CD8-positive, alpha-beta memory T cell (primary cell): ENCODE measurements at places on chromosomes 13 and 19. TPM values are rescaled to one million over a fixed set of nuclear protein-coding genes. Genes with fewer than 3 reads are reported as not detected.

OCEL1 gene
- 35.5 TPM for polyA plus RNA-seq

C1QTNF9B gene
- not detected for polyA plus RNA-seq

SBK3 gene
- polyA plus RNA-seq = not detected

IL12RB1 gene
- polyA plus RNA-seq = 43.2 TPM

KL gene
- not detected for polyA plus RNA-seq

CRX gene
- not detected for polyA plus RNA-seq

SYDE1 gene
- 0.06 TPM for polyA plus RNA-seq

RFPL4A gene
- not detected for polyA plus RNA-seq

SUPT20H gene
- polyA plus RNA-seq = 55.5 TPM

FBXO17 gene
- 0.16 TPM for polyA plus RNA-seq

FOSB gene
- 48.2 TPM for polyA plus RNA-seq

PGLYRP2 gene
- 0.49 TPM for polyA plus RNA-seq

CEBPA gene
- 1.6 TPM for polyA plus RNA-seq

MAP4K1 gene
- 178 TPM for polyA plus RNA-seq

RNF225 gene
- not detected for polyA plus RNA-seq

LSR gene
- 77.8 TPM for polyA plus RNA-seq

APOC1 gene
- polyA plus RNA-seq = not detected

SERTAD3 gene
- polyA plus RNA-seq = 9.5 TPM

DNA sequence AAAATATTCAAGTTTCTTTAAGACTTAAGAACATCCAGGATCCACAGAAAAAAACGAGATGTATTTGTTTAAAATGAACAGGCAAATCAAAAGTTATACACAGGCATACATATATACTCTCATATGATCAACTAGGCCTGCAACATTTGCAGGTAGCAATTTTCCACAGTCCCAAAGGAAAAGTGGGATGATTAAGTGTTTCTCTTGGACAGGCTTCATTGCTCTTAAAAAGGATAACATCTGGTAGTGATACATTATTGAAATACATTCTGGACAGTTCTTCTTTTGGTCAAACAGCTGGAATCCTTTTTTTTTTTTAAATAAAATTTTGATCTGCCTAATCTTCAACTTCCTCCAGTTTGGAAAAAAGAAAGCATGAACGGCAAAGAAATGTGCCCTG is 114.8 kb upstream of the TDRD3 start:
- no peak for DNase-seq

- no peak for DNase-seq
Measured at GRCh38 chr13:52896827-52897659, 48.6 kb upstream of the PCDH8 start.

GRCh38 chr19:1577929-1578618 is 9.9 kb upstream of the MEX3D start:
- no peak for DNase-seq

DNA sequence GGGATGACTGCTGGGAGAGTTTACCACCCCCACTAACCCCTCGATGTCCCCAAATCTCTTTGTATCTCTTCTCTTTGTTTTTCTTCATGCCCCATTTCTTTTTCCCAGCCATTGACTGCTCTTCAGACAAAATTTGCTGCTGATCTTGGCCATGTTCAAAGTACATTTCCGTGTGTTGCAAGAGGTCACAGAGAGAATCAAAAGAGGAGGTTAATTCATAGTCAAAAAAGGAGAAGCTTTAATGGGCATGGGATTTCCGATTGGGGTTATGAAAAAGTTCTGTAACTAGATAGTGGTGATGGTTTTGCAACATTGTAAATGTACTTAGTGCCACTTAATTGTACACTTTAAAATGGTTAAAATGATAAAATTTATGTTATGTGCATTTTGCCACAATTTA is 121.1 kb downstream of the FLT1 start:
- no peak for DNase-seq

DNA sequence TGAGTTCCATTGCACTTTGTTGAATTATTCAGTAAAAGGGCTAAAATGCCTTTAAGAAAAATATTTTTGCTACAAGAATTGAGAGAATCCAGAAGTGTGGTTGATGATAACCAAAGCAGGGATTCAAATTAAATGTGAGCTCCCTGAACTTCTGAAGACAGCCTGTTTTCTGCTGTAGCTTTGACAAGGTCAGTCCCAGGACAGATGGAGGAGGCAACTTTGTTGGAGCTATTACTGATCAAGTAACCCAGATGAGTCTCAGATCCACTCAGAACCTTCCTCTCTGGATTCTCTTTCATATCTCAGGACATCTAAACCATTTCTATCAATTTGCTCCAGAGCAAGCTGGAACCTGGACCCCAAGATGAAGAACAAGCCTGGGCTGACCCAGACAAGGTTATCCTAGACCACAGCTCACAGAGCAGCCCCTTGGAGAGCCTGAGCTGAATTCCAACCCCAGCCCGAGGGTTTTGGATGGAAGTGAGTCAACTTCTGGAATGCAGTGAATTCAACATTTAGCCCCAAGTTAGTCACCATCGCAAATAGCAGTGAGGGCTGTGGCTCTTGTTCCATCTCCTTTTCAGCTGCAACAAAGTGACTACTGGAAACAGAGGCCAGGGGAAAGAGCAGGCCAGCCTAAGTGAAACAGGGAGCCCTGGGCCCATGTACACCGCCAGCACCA is 137.8 kb upstream of the TSC22D1 start:
- no peak for DNase-seq

GRCh38 chr19:13163609-13164342 is 13.6 kb downstream of the IER2 start:
- peak; percentile 20 for DNase-seq

GRCh38 chr19:38713227-38713649 is 31.0 kb downstream of the CAPN12 start:
- no peak for DNase-seq

GRCh38 chr19:42369433-42370067 is 20.5 kb downstream of the CNFN start:
- no peak for DNase-seq

GRCh38 chr19:30784850-30785457 is 412.8 kb downstream of the ZNF536 start:
- peak; percentile 22 for DNase-seq

- DNase-seq = no peak
Measured at GRCh38 chr13:59270327-59270726, 893.4 kb downstream of the DIAPH3 start.

GRCh38 chr13:59750860-59751259 is 412.9 kb downstream of the DIAPH3 start:
- DNase-seq = no peak

DNA sequence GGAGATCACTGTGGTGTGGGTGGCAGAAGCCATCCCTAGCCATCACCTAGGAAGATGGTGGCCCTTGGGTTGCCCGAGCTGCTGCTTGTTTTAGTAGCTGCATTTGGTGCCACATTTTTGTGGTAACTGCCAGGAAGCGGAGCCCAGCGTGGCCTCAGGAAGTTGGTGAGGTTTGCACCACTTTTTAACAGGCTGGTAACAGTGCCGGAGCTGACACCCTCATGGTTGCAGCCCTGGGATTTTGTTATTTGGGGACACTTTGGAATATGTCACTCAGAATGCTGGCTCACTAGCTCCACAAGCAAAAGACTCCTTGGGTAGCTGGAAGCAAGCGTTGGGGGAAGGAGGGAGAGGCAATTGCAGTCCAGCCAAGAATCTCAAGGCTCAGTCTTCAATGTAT is 22.1 kb downstream of the ACTN4 start:
- DNase-seq = no peak

GRCh38 chr13:71830323-71830722 is 36.7 kb downstream of the DACH1 start:
- DNase-seq = no peak

DNA sequence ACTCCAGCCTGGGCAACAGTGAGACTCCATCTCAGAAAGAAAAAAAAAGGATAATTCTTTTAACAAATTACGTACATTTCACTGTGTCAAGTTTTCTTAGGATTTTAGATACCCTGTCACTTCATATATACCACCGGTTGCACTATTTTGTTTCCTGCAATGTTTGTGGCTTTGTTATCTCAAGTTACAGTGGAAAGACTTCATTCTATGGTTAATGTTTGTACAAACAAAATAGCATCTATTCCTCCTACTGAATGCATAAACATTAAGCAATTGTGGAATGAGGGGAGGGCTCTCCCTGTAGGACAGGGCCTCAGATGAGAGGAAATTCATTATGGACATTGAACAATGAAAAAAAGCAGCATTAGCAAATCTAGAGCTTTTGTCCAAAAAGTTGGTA is 120.1 kb downstream of the DNAJC3 start:
- DNase-seq = no peak

GRCh38 chr19:17370026-17370587 is 7.0 kb downstream of the PLVAP start:
- no peak for DNase-seq

GRCh38 chr19:43704002-43704705 is 11.7 kb upstream of the IRGC start:
- no peak for DNase-seq

DNA sequence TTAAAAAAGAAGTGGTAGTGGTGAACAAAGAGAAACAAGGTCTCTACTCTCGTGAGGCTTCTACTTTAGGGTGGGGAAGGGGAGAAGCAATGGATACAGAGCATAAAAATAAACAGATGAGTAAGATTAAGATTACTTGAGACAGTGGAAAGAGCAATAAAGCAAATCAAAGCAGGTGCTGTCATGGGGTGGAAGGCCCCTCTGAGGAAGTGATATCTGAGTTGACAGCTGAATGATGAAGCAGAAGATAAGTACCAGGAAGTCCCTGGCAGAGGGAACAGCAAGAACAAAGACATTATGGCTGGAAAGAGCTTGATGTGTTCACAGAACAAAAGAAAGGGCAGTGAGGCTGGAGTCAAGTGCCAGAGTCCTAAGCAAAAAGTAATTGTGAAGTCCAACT is 221.8 kb downstream of the ENOX1 start:
- no peak for DNase-seq

- no peak for DNase-seq
Measured at GRCh38 chr19:48221628-48222027, 34.1 kb downstream of the CARD8 start.

DNA sequence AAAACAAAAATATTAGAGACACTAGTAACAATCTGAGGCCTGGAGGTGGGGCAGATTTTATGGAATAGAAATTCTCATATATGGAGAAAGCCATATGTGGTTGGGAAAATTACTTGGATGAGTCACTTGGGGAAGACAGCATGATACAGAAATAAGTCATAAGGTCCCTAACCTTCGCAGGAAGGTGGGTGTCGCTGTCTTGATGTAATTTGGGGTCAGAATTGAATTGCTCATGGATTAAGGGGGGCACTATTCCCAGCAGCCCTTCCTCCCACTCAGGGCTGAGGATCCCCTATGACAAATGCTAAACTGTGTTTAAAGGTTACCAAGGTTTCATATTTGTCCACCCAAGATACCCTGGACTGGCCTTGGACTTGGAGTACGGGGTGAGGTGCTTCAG is 5.0 kb downstream of the RDH8 start:
- DNase-seq = no peak

DNA sequence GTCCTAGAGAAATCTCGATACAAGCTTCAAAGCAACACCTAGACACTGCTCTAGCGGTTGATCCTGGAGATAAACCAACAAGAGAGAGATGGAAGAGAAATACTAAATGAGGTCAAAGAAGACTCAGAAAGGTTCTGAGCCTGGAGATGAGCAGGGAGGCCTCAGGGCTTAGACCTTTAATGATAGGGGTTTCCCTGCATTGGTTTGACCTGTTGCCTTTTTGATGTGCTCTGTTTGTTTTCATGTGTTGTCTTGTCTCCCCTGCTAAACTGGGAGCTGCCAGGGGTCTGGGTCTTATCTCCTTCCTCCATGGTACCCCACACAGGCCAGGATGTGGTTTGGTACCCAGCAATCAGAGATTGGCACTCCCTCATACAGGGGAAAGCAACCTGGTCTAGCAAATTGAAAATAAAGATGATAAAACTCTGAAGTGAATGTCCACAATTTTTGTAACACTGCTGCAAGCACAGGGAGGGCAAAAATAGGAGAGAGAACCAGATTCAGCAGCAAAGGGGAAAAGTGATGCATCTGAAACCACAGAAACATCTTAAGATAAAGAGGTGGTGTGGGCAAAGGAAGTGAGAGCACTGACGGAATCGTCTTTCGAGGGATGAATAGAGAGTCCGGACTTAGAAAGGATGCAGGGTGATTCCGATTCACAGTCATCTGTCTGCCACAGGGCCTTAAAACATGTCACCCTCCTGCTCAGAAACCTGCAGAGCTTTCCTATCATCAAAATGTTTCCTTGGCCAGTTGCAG is 3.5 kb downstream of the FFAR2 start:
- DNase-seq = no peak

GRCh38 chr19:45911291-45911690 is 3.3 kb downstream of the NANOS2 start:
- DNase-seq = no peak

DNA sequence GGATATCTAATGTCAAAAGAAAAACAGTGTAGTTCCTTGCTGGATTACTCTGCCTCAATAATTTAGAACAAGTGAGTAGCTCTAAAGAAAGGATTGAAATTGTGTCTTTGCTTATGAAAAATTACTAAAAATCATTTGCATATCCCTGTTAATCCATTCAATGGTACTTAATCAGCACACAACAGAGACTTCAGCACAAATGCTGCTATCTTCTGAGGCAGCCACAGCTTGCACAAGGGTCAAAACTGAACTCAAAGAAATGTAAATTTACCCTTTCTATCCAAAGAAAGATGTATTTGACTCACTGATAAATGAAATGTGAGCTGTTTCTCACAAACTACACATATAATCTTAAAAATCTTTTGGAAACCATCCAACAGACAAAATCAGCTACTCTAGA is 116.2 kb downstream of the LHFPL6 start:
- DNase-seq = no peak
